Stimulated activated CD4-positive, alpha-beta T cell treated with anti-CD3 and anti-CD28 coated beads, Interleukin-15, amount 100 ng/mL, for 1 hour (primary cell): ENCODE measurements at places on chromosomes 5 and 9.

GRCh38 chr5:143920772-143921171 lies 108.8 kb downstream of the HMHB1 start:
- DNase-seq: no peak

DNA sequence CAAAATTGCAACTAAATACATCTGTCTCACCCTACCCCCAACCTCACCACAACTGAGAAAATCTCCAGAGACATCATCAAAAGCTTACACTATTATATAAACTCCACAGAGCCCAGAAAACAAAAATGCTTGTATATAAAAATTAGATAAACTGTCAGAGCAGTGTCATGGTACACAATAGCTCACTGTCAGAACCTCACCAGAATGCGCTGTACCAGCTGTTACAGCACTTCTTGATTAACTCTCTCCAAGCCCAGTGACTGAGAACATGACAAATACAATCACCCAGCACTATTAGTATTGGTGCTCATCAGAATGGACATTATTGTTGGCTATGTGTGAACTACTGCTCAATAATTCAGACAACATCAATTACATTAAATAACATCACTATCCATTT lies 65.7 kb downstream of the ZDHHC21 start:
- DNase-seq: no peak

GRCh38 chr5:72955143-72955767 lies 586 bp upstream of the FCHO2 start:
- no peak for DNase-seq

DNA sequence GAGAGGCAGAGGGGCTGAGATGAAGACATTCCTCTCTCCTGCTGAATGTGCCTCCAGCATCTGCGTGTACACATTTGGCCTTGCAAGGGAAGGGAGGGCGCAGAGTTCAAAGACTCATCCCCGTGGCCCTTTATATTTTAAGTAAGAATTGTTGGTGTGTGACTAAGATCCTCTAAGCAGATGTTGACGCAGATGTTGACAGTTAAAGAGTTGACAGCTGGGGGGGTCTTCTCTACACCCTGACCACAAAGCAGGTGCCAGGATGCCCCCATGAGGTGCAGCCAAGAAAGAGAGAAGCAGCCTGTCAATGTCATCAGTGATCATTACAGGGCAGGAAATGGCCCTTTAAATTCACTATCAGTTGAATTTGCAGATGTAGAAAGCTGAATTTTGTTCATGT lies 262.9 kb downstream of the IRX1 start:
- no peak for DNase-seq

GRCh38 chr5:158045696-158046095 lies 186.8 kb upstream of the CLINT1 start:
- DNase-seq: no peak

DNA sequence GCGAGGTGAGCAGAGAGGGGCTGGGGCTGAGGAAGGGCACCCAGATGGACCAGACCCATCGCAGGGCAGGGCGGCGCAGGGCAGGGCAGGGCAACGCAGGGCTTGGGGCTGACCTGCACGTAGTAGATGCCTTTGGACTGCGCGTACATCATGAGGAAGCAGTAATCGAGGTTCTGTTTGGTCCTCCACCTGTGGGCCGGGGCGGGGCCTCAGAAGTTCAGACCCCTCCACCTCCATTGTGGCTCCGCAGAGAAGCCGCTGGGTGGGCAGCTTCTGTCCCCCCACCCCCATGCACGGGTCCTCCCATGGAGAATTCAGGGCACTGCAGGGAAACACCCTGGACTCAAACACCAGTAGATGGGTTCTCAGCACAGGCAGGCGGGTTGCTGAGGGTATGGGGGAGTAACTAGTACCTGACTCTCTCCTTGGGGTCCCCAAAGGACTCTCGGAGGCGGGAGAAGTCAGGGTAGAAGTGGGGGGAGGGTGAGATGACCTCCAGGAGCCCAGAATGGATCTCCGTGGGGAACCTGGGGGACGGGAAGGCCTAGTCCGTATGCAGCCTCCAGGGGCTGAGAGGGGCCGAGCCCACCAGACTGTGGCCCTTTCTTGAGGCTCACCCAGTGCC lies 6.4 kb downstream of the LTC4S start:
- DNase-seq: no peak

DNA sequence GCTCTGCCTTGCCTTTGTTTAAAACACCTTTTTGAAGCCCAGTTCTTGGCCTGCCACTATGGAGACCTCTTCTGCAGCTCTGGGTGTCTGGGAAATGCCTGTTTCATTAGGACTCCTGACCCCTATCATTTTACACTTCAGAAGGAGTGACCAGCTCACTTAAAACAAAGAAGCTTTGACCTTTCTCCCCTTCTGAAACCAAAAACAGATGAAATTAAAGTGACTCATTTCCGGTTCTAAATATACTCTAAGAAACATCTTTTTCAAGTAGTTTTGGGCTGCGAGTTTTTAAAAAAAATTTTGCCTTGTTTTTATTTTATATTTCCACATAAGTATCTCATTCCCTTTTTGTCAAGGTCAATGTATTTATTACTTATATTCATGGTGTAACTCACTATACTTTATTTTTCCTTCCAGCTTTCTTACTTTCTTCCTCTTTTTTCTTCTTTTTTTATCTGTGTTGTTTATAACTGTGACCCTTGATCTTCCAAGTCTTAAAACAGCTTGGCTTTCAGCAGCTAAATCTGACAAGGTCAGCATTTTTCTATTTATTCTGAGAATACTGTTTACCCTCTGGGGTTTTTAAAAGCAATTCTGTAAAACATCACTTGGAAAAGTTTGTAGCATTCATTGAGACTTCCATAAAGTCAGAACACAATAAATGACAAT lies 672.9 kb downstream of the NR2F1-AS1 start:
- no peak for DNase-seq

- DNase-seq: no peak
Observed at GRCh38 chr9:135365013-135365768, 114.4 kb upstream of the PPP1R26 start.

GRCh38 chr5:37002176-37002751 lies 125.7 kb downstream of the NIPBL start:
- no peak for DNase-seq

DNA sequence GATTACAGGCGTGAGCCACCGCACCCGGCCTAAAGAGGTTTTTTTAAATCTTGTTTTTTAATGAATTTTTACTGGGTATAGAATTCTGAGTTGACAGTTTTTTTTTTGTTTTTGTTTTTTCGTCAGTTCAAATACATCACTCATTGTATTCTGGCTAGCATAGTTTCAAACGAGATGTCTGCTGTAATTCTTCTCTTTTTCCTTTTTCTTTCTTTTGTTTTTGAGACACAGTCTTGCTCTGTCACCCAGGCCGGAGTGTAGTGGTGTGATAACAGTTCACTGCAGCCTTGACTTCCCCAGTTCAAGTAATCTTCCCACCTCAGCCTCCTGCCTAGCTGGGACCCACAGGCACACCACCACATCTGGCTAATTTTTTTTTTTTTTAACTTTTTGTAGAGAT lies 2.2 kb upstream of the PRRT1B start:
- no peak for DNase-seq

GRCh38 chr5:6069496-6070185 lies 308.7 kb downstream of the MED10 start:
- no peak for DNase-seq

- DNase-seq: no peak
Observed at GRCh38 chr5:147406636-147407035, 103.2 kb downstream of the DPYSL3 start.

GRCh38 chr5:60811105-60811504 lies 33.0 kb downstream of the ELOVL7 start:
- DNase-seq: no peak

GRCh38 chr5:115068239-115069086 lies 101.2 kb downstream of the TRIM36 start:
- no peak for DNase-seq

GRCh38 chr9:121459513-121459912 lies 40.1 kb downstream of the GGTA1 start:
- DNase-seq: no peak

- DNase-seq: no peak
Observed at GRCh38 chr5:167294882-167295680, 996.4 kb upstream of the WWC1 start.

- DNase-seq: no peak
Observed at GRCh38 chr5:37668524-37669047, 171.3 kb downstream of the GDNF start.

DNA sequence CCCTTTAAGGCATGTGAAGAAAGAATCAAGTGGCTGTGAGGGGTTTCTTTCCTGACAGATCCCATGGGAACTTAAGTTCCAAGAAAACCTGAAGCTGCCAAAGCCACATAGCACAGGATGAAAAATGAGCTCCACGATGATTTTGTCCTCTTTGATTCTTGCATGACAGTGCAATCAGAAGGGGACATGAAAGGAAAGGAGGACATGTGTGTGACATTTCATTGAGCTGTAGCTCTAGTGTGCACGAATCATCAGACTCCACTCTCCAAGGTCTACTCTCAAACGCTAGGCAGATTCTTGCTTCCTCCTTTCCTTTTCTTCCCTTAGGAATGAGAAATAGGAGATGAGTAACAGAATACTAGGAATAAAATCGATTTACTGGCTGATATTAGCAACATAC lies 142.0 kb downstream of the ZNF608 start:
- no peak for DNase-seq

DNA sequence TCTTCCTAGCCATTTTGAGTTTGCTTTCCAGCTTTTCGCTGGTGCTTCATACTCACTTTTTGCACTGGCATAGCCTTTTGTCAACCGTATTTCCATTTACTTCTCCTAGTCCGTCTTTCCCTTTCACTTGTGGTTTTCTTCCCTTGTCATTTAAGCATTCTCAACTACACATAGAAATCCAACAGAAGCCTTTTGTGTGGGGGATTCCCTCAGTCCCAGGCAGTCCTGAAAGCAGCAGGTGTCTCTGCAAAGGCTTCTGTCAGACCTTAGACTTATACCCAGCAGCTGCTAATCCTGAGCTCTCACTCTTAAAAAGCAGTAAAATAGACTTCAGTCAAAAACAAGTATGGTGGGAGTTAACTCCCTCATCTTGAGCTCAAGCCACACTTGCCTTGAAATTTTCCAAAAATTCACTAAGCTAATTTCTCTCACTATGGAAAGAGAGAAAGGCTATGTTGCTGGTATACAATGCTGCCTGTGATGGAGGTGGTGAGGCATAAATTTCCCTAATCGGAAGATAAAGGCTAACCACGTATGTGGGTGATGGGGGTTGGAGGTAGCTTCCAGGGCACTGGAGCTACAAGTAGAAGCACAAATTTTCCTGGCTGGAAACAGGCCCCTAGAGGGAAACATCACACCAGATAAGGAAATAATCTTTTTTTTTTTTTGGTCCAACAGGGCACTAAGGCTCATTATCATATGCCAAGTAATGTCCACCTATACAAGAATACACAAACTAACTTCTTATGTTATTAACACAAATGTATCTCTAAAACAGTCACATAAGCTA lies 34.8 kb upstream of the IFNK start:
- DNase-seq: no peak

GRCh38 chr9:103798620-103799019 lies 295.5 kb upstream of the SMC2 start:
- DNase-seq: no peak

- DNase-seq: no peak
Observed at GRCh38 chr9:7894231-7894630, 94.7 kb upstream of the DMAC1 start.

DNA sequence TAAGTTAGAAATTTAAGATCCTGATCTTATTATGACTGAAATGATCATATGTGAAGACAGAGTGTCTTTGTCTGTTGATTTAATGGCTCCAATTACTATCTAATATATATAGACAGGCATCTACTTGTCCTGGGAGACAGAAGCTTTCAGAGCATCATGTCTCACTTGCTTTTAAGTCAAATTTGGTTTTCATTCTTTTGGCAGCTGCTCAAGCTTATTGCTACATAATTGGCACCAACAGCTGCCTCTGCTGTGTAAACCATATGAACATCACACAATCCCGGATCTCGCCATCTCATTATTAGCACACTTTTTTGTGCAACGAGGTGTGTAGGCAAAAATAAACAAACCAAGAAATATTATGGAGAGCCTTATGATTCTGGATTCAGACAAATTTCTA lies 1717.9 kb downstream of the EFNA5 start:
- no peak for DNase-seq

GRCh38 chr5:61730866-61731265 lies 398.8 kb downstream of the ZSWIM6 start:
- DNase-seq: no peak

GRCh38 chr5:126373375-126374108 lies 49.7 kb upstream of the GRAMD2B start:
- no peak for DNase-seq
